Hematopoietic multipotent progenitor cell treated with erythropoietin and hydrocortisone succinate and interleukin-3 and kit ligand, for 6 days (in vitro differentiated cells): ENCODE measurements at places on chromosomes 4 and X.

DNA sequence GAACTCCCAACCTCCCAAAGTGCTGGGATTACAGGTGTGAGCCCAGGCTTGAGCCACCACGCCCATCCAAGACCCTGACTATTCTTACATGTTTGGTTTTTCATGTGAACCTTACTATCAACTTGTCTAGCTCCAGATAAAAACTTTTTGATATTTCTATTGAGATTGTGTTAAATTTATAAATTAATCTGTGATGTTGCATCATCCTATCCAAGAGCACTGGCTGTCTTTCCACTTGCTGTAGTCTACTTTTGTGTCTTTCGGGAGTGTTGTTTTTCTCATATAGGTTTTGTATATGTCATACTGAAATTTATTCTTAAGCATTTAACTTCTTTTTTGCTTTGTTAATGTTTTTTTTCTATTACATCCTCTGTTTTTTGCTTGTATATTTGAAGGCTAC, 34.6 kb downstream of the BRCC3 start:
- no peak for DNase-seq

DNA sequence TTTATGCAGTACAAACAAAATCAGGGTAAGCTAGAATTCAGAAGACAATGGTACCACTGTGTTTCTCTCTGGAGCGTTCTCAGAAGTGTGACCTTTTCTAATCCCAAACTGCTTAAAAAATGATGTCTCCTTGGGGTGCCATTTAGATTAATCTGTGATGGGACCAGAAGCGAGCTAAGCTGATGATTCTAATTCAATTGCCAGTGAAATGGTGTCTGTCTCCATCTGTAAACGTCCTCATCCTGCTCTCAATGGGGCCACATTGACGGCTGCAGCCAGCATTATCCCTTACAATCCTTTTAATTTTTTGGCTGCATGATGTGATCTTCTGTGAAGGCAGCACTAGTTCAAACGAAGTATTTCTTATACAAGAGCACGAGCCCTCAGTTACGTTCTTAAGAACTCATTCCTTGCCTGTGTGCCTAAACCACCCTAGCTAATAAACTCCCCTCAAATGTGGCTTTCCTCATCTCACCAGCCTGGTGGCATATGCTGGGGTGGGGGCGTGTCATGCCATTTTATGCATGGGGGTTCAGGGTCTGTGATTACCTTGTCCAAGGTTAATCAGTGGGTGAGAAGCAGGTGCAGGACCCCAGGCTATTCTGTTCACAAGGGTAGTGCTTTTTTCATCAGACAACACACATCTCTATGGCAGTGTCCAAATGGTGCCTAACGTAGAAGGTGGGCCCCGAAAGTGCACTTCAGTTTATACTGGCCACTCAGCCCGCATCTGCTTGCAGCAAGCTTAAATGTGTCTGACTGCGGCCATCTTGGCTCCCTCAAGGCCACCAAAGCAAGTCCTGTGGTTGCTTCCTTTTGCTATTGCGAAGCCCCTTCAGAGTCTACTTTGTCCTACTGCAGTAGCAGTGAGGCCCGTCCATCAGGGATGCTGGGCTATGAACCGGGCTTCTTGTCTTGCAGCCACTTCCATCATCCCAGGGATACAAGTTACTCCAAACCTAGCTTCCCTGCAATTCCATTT, 45.7 kb upstream of the SLC2A9 start:
- DNase-seq: no peak

DNA sequence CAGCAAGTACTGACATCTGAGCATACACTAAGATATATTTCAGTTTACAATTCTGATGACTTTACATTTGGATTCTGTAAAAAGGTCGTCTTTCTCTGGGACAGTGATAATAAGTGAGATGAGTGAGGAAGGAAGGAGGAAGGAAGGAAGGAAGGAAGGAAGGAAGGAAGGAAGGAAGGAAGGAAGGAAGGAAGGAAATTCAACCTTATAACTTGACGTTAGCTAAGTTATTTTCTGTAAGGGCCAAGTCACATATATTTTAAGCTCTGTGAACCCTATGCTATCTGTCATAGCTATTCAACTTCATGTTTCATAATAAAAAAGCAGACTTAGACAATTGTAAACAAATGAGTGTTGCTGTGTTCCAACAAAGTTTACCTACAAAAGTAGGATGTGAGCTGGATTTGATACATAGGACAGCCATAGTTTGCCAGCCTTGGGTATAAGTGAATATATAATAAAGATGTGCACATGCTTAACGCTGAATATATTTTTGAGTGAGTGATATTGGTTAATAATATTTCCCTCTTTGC, 753.0 kb upstream of the NDST4 start:
- DNase-seq: no peak

GRCh38 chr4:152011469-152011868, 250.7 kb upstream of the GATB start:
- DNase-seq: no peak

- DNase-seq: no peak
These were observed 28.7 kb downstream of the RHOH start for GRCh38 chr4:40225497-40225896.

DNA sequence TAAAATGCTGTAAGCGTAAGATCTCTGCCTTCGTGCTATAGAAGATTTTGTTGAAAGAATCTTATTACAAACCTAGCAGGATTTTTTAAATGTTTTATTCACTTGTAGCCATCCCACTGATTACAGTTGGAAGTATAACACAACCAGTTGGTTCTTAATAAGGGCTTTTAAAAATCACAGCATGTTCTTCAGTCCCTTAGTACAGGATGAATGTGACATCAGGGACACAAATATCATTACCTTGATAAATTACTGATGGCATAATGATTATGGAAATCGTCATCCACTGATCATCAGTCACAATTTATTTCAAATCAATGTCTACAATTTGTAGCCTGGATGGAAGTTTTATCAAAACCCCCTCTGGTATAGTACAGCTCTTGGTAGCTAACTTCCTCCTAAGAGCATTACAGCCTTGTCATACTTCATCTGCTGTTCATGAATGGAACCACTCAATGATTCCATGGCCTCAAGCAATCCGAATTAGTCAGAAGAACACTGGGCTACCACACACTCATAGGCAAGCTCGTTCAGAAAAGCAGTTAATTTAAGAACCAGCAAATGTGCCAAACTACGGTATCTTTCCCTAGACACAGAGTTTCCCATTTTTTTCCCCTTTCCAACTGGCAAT, 389.2 kb upstream of the TENM3 start:
- no peak for DNase-seq

DNA sequence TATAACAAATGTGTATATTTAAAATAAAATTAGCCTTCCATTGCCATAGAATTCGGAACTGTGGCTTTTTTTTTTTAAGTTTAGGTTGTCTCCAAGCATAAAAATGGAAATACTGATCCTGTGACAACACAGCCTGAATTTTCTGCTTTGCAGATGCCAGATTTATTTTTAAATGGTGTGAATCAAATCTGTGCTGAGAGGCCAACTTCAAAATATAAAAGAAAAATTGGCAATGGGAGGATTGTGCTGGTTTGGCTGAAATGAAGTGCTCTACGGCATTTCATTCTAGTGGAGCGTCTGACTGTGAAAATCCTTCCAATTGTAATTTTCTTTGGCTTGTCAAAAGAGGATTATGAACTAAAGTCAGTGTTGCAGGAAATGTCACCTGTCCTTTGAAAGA, 580.3 kb upstream of the ZFP42 start:
- no peak for DNase-seq

DNA sequence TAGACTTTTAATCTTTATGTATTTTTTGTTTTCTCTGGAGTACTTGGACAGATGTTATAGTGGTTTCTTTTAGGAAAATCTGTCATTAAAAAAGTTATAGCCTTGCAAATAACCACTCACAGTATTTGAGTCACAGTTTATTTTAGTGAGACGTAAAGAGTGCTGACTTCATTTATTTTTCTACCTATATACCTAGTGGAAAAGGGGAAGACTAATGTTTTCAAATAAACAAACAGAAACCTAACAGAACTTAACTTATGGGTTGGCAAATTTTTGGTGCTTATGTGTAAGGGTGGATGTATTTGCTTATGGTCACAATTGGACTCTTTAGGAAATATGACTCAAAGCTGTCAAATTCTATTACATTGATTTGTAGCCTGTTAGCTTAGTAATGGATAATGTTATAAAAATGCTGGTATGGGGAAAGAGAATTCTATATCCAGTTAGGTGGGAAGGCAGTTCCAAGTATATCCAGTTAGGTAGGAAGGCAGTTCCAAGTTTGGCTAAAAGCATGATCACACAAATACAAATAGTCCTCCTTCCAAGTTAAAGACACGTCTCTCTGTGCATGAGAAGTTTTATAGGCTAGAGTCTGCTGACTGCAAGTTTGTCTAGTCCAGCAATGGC, 61.9 kb downstream of the SLC9A6 start:
- DNase-seq: no peak

GRCh38 chr4:154511981-154512380, 20.4 kb upstream of the DCHS2 start:
- DNase-seq: no peak

DNA sequence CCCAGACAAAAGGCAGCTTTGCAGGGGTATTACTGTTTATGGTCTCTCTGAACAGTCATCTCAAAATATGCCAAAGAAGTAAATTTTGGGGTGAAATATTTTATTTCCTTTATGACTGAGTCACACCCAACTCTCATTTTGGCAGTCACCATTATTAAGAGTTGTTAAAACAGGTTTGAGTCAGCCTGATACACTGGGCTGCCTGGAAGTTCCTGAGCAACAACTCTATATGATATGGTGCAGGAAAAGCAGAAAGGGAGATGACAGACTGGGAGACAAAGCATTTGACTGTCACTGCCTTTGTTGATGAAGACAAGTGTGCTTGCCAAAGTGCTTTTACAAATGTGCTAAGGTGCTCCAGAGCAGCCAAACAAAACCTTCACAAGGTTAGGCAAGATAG, 1263.5 kb downstream of the PCDH7 start:
- no peak for DNase-seq

DNA sequence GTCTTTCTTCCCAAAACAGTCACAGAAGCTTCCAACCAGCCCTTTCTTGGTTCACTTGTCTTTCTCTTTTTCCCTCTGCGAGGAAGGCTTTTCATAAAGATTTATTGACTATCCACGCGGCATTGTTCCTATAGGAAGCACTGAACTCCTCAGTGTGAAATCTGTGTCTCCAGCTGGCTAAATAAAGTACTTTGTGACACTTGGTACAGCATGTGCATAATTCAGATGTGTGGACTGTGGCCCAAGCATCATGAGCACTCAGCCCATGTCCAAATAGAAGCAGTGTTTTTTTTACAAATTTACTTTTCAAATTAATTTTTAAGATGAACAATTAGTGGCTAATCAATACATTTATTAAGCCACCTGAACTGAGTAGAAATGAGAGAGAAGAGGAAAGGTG, 146.4 kb downstream of the EDA start:
- DNase-seq: no peak

- DNase-seq: no peak
These were observed 91.0 kb upstream of the BCOR start for GRCh38 chrX:40188573-40189417.

DNA sequence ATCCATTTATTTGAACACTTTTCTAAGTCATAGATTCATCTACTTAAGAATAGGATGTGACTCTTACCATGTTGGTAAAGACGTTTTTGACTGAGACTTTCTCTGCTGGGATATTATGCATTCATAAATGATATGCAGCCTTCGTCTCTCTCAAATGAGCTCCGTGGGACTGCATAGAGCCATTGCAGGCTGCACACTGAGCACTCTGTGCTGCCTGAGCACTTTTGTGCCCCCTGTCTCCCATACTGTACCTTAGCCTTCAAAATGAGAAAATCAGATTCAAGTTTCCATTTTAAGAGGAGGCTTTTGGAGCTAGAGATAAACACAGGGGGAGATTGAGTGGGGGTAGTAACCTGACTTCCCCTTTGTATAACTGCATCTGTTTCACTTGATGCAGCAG, 433.6 kb downstream of the ZIC3 start:
- no peak for DNase-seq
